ENCODE measurements at places on chromosomes 7 and 10.

DNA sequence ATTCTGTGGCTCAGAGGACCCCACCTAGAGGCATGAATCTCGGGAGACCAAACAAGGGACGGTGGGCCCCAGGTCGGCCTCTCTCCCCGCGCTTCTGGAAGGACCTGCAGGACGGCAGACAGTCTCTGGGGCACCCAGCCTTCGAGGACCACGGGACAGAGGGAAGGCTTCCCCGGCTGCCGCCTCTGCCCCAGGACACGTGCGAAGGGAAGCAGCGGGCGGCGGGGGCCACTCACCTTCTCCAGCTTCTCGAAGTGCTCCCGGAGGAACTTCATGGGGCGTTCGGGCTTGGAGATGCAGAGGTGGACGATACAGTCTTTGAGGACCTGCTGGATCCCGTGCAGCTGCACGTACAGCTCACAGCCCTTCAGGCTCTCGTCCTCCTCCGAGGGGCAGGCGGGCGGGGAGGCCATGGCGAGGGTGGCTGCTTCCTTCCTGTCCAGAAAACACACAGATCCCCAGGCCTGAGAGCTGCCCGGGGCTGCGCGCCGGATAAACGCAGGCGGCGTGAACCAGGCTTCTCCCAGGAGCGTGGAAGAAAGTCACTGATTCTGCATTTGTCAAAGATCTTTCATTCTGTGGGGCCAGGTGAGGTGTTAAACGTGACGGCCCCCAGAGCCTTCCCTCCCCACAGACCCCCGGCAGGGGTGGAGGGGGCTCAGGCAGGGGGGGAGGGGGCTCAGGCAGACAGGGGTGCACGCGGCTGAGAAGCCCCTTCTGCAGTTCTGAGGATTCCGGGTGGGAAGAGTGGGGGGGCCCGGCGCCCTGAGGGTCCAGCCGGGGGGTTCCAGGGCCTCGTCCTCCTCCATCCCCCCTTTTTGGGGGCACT lies 15.2 kb upstream of the DNAAF5 start:
- DNase-seq: no peak

GRCh38 chr7:105462765-105463420 lies 59.2 kb downstream of the PUS7 start:
- no peak for DNase-seq

- no peak for DNase-seq
These were observed 52.1 kb downstream of the ADD3 start for GRCh38 chr10:110059925-110060324.

GRCh38 chr7:19239951-19240350 lies 94.7 kb upstream of the FERD3L start:
- no peak for DNase-seq

DNA sequence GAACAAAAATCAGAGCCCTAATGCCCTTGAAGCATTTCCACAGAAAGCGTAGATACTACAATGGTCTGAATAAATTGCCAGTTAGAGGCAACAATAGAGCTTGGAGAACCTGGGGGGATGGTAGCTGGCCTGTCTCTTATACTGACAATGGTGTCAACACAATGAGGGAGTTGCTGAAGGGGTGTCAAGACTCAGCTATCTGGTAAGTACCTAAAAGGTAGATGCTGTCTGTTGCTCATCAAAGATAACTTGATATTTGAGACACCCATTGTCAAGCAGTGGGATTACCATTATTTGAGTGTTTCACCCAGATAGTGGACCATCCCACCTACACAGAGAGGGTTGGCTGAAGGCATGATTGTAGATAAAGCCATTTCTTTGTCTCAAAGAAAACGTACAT lies 72.8 kb downstream of the PDE1C start:
- no peak for DNase-seq

GRCh38 chr7:46369933-46370654 lies 449.0 kb upstream of the IGFBP3 start:
- DNase-seq: no peak

GRCh38 chr10:112565434-112566053 lies 118.5 kb downstream of the VTI1A start:
- peak; percentile 25 for DNase-seq

DNA sequence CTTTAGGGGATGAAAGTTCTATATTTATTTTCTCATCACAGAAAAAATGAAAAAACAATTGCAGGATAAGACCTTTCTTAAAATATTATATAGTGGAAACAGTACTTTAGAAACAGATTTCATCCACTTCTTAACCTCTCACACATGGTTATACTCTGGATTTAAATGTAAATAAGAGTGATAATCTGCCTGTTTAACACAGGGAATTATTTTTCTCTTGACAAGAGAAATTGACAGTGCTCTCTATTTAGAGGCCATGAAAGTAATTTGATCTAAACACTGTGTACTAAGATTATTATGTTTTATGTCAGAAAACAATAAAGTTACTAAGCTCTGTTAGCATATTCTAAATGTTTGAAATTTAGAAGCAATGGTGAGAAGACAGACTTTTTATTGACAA lies 88.4 kb downstream of the PHF14 start:
- no peak for DNase-seq

DNA sequence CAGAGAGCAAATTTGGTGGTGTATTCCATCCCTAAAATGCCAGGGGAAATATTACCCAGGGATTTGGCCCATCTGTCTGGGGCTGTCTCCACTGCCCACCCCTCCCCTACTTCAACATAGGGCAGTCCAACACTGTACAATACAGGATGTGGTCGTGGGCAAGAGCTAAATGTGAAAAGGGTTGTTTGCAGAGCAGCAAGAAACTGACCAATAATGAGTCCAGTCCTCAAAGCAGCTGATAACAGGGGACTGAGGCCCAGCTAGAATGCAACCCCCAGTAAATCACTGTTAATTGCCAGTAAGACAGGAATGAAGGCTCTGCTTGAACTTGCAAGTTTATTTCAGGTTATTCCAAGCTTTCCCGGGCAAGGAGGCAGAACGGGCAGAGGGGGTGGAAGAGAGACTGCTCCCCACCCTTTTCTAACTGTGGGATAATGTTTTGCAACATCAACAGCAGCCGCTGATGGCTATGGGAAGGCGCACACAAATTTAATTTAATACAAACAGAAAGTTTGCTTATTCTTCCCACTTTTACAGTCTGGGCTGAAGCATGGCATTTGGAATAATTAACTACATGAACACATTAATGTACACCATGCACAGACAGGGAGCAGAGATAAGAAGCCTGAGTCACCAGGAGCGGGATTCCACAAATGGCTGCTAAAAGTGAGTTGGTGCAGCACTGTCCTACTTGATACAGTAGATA lies 36.8 kb downstream of the AFAP1L2 start:
- DNase-seq: no peak

DNA sequence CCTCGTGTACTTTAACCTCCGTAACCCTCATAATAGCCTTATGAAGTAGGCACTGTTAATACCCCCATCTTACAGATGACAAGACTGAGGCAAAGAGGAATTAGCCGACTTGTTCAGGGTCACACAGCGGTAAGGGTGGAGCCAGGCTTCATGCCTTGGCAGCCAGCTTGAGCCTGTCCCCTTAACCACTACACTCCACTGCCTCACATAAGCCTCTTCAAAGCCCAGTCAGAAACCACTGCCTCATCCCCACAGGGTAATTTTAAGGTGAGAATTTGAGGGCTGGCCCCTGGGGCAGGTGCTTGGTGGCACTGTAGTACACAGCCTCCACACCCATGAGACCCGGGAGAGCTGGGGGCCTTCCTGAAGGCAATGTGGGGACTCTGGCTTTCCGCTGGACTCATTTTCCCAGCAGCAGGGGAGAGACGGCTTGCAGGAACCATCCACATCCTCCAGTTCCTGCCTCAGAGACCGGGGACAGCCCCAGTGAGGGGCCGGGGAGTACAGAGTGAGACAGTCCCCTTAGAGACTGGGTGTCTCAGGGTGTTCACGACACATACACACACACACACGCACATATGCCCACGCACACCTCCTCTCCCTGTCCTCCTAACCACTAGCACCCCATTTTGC lies 7.6 kb upstream of the C10orf105 start:
- peak; percentile 73 for DNase-seq

DNA sequence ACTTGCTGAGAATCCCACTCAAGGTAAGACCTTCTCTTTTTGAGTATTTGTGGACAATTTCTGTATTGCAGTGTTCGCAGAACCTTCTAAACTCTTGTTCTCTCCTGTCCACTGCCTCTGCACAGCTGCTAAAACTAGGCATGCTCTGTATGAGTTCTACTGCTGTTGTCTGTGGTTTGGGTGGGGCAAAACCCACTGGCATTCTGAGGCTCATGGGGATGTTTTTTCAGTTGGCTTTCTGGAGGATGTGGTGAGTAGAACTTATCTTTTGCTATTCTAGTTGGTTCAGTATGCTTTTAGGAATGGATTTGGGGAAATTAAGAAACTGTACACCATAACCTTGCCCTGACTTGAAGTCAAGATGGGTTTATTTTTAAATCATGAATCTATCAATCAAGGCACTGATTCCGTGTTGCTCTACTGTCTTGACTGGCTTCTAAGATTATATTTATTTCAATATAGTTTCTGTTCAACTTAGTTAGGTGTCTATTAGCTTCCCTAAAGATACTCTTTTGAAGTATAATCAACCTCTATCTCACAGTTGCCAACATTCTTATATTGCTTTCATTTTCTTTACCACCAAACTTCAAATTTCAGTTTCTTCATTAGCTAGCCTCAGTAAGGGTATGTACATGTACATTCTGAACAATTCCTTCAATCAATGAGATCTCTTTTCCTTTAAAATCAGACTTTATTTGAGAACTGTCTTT lies 25.0 kb upstream of the C1GALT1 start:
- DNase-seq: peak; percentile 59

DNA sequence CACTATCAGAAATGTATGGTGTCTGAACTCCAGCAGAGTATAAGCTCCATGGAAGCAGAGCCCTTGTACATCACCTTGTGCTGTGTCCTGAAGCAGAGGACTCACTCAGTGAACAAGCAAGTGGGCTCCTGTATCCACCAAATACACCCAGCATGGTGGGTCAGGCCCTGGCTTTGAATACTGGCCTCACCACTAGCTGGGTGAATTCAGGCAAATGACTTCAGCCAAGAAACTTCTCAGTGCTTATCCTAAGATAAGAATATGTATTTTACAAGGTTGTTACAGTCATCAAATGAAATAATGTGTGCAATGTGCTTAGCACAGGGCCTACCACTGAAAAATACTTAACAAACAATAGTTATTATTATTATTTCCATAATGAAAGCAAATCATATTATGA lies 62.6 kb downstream of the CALD1 start:
- no peak for DNase-seq

DNA sequence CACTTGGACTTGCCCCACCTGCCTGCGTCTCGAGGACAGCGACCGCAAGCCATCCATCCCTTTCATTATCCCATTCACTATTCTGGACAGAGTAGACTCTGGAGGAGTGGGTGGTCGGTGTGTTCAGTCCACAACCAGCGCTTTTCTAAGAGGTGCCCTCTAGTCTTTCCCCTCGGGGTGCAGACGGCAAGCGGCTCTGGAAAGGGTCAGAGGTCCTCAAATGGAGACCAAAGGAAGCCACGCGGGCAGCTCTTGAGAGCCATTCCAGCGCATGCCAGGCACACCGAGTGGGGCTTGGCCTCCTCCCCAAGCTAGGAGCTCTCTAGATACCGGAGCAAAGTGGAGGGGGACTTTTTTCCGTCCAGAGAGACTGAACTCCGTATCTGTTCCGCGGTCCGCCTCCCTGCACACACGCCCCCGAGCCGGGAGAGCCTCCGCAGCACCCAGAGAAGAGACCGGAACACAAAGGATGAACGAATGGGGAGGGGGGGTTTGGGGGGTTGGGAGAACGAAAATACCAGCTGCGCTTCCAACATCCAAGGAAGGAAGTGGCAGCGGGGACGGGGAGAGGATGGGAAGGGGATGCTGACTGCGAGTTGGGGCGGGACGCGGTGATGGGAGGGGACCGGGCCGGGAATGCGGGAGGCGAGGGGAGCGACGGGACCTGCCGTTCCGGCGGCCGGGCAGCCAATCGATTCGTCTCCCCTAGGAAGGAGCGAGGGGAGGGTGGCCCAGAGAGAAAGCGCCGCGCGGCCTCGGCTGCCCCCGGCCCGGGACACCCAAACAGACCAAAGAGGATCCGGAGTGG lies 515 bp downstream of the GSDME start:
- DNase-seq: no peak

DNA sequence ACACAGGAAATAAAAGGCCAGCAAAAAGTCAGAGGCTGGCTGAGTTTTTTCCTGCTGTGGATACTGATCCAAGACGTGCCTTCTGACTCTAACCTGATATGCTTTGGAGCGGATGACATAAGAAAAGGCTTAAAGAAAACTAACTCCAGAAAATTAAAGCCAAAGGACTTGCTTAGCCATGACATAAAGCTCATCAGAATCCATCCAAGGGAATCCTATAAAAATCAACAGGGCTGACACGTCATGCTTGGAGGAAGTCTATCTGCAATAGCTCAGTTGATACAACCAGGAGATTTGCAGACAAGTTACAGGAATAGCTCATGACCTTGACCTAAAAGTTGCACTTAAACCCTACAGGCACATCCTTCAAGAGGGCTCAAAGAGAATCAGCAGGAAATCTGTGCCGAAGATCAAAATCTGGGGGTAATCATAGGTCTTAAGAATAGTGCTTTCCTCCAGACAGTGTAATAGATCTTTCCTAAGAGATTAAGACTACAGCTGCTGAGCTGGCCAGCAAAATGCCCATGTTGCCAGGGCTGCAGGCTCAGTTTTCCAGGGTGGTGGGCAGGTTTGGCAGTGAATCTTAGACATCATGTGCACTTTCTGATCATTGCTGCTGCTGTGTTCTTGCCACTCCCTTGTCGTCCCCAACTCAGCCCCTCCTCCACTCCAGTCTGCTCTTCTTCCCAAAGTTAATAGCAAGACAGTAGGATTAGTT lies 111.5 kb upstream of the SVIL start:
- DNase-seq: no peak

DNA sequence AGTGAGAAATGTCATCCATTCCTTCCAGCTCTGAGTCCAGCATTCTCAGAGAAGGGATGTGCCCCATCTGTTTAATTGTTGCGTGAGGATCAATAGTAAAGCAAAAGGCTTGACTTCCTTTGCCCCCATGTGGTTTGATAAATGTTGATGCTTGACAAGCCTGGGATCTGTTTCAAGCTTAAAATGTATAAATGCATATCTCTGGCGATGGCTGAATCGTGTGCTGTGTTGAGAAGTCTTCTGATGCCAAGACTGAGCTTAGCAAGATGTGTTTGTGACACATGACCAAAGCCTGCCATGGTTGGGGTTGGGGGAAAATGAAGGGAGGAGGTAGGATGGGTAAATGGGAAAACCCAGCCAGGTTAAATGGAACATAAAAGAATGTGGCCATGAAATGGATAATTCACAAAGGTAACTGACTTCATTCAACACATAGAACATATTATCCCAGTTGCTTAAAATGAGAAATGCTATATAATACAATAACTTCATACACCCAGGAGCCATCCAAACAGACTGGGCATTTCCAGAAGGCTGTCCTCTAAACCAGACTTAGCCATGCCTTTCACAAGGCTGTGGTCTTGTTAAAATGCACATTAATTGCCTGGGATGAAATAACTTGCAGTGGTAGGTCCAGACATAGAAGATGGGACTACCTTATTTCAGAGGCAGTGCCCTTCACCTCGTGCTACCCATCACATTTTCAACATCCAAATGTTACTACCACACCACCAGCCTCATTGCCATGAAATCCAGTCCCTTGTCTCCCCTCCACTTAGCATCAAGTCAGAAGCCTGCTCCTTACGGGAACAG lies 147.3 kb upstream of the PDE1C start:
- no peak for DNase-seq
